ENCODE measurements at places on chromosomes 3 and 15. TPM values are rescaled to one million over a fixed set of nuclear protein-coding genes. Genes with fewer than 3 reads are reported as not detected.

DNA sequence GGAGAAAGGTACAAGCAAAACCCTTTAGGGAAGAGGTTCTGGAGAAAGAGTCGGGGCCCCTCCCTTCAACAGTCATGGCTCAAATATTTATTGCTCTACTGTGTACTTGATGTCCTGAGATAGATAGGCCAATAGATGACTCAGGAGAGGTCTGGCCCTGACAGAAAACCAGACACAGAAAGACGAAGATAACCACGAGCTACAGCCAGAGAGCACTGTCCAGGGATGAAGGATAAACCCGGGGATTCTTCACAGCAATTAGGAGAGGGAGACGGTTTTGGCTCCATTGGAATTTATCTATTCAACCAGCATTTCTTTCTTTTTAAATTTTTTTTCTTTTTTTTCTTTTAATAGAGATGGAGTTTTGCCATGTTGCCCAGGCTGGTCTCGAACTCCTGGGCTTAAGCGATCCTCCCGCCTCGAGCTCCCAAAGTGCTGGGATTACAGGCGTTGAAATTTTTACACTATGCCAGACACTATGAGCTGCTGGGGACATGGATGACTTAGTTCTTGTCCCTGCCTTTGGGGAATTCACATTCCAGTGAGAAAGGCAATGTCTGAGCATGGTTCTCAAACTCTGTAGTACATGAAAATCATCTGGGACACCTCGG lies 4.6 kb upstream of the CIDEC start:
- H3K27me3 ChIP-seq, result peaks cover 3% of the 10 kb centered on the region
- no peaks in the 10 kb centered on the region for H3K36me3 ChIP-seq
- H3K4me3 ChIP-seq, result no peak overlapping the region
- H3K27ac ChIP-seq, result no peak overlapping the region
- no peak for DNase-seq

DNA sequence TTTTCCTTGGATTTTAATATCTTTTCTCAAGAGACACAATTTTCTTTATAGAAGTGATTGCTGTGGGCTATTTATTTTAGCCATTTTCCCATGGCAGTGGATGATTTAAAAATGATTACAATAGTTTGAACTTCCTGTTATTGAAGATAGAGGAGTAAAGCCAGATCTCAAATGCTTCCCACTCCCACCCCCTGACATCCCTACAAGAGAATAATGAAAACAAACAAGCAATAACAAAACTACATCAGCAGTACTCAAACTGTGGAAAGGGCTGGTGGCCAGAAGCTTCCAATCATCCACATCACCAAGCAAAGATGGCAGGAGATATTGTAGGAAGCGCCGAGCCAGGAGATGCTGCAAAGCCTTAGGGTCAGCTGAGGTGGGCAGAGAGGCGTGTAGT lies 831.1 kb upstream of the NR2F2 start:
- DNase-seq, result no peak
- H3K27ac ChIP-seq, result no peak overlapping the region
- H3K4me1 ChIP-seq, result peaks cover 16% of the 10 kb centered on the region
- no peaks in the 10 kb centered on the region for H3K27me3 ChIP-seq
- no peaks in the 10 kb centered on the region for H3K36me3 ChIP-seq
- no peak overlapping the region for H3K4me3 ChIP-seq

CD200 gene
- total RNA-seq, result 42.1 TPM

DNA sequence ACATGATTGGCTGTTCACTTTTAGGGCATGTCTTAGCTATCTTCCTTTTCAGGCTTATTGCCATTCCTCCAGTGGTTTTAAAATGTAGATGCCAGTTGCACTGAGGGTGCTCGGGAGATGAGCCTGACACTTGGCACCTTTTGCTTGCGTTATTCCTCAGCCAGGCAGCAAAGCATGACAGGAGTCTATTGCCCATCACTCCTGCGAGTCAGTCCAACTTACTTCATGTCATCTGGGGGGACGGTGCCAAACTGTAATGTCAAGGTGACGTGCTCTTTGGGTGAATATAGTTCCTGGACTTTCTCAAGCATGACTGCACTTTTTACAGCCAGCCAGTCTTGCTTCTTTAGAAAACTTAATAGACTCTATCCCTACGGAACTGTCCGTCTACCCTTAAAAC lies 406.0 kb upstream of the C2CD4B start:
- no peak overlapping the region for H3K27ac ChIP-seq
- no peak overlapping the region for H3K4me3 ChIP-seq
- H3K27me3 ChIP-seq, result peaks cover 13% of the 10 kb centered on the region
- no peak for DNase-seq
- peaks cover 12% of the 10 kb centered on the region for H3K4me1 ChIP-seq

GRCh38 chr3:49161808-49162530 lies 4.2 kb downstream of the CCDC71 start:
- H3K4me1 ChIP-seq, result peaks cover 12% of the 10 kb centered on the region
- H3K36me3 ChIP-seq, result peaks cover 1% of the 10 kb centered on the region
- DNase-seq, result no peak

DNA sequence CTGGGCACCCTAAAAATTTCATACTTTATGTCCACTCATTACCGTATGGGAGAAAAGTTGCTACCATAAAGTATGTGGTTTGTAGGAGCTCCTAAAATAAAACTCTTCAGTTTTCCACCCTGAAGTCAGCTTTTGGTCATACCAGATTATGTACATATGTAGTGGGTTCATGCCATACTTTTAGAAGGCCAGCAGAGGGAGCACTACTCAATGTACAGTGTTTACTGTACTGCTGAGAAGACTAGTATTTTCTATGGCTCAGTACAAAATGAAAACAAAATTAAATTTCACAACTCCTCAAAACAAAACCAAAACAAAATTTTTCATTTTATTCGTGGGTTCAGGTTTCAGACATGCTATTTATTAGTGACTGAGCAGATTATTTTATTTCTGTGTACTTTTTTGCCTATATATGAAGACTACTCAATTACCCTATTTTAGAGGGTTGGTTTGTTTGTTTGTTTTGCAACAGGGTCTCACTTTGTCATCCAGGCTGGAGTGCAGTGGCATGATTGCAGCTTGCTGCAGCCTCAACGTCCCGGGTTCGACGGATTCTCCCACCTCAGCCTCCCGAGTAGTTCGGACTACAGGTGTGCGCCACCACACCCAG lies 24.3 kb downstream of the NXPE3 start:
- peaks cover 5% of the 10 kb centered on the region for H3K36me3 ChIP-seq
- DNase-seq, result no peak
- no peaks in the 10 kb centered on the region for H3K27me3 ChIP-seq
- no peak overlapping the region for H3K4me3 ChIP-seq
- H3K27ac ChIP-seq, result no peak overlapping the region

Data from progenitor cell of endocrine pancreas (in vitro differentiated cells).